ENCODE measurements at places on chromosomes 1 and 21.

DNA sequence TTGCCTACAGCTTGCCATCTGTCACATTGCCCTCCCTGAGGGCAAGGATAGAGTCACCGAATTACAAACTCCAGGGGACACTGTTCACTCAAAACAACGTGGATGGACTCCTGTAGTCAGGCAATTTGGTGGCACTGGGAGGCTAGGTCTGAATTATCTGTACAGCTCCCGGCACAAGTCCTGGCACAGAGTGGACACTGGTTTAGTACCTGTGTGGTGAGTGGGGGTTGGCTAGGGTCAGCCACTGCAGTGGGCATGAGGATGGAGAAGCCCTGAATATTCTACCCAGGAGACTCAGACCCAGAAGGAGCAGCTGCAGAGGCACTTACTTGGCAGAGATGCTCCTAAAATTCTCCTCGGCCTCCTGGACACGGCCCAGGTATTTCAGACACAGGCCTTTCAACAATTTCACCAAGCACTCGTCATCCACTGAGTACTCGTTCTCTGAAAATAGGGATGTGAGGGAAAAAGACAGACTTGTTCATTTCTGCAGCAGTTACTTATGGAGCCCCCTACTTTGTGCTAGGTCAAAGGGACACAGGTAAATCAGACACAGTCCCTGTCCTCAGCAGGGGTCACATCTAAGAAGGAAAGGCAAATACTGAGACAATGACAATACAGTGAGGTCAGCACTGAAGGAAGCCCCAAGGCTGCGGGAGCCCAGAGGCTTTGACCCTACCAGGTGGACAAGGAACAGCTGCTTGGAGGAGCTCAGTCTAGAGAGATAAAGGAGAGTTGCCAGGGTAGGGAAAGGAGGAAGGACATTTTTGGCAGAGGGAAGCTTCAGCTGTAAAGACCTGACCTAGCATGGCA is 40.5 kb downstream of the TTC39A start:
- DNase-seq: no peak

GRCh38 chr1:202685641-202686040 is 24.6 kb downstream of the SYT2 start:
- DNase-seq: no peak

DNA sequence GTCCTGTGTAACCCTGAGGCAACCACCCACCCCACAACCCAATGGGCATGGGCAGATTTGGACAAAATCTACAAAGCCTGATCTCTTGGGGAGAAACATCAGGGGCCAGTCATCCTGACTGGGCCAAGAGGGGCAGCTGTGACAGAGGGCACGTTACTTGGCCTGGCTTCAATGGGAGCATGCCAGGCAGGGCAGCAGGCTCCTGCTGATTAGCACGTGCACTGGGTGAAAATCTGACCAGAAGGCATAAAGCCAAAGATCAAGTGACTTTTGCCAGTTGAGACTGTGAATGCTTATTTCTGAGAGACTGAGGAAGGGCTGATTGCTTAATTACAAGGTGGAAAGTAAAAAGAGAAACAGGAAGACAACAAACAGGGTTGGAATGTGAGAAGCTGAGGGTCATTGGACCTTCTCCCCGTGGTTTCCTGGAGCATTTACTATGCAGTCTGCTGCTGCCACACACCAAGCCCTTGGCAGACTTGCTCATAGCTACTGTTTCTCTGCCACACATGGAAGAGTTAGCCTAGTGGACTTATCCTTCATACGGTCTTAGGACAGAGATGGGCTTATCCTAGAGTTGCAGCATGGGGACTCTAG is 39.8 kb upstream of the TNR start:
- no peak for DNase-seq

DNA sequence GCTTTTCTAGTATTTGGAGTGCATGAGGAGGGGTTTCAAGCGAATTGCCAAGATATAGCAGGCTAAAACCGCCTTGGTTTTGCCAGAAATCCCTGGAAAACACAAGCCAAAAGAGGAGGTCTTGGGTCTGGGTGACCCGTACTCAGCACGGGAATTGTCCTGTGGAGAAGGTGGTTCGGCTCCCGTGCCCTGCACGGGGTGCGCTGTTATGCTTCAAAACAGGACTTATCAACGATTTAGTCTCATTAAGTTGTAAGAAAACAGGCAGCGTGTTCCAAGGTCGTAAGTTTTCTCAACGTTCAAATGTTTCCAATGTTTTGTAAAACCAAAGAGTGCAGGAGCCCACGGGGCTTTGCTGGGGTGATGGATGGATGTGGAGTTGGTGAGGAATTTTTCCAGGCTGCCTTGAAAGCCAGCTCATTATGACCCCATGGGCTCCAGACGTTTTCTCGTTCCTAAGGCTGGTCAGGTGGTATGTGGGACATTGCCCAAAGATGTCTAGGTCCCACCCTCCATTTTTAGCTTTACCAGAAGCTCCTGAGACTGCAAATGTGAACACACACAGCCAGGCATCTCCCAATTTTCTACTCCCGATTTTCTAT is 75.4 kb upstream of the CLDN14 start:
- no peak for DNase-seq

GRCh38 chr1:118334506-118334905 is 149.5 kb upstream of the SPAG17 start:
- DNase-seq: no peak

DNA sequence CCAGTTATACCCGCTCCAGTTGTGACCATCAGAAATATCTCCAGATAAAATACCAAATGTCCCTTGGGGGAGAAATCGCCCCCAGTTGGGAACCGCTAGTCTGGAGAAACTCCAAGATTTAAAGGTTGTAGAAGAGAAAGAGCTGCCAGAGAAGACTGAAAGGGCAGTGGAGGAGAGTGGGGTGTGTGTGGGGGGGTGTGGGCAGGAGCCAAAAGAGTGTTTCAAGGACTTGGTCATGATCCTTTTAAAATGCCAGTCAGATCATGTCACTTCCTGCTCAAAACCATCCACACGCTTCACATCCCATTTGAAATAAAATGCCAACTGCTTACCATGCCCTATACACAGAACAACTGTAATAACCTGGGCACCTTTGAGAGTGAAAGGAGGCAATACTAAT is 3.4 kb upstream of the HEYL start:
- no peak for DNase-seq

GRCh38 chr1:46188295-46189030 is 9.8 kb downstream of the POMGNT1 start:
- DNase-seq: no peak

GRCh38 chr1:241323514-241324195 is 33.4 kb downstream of the RGS7 start:
- no peak for DNase-seq

DNA sequence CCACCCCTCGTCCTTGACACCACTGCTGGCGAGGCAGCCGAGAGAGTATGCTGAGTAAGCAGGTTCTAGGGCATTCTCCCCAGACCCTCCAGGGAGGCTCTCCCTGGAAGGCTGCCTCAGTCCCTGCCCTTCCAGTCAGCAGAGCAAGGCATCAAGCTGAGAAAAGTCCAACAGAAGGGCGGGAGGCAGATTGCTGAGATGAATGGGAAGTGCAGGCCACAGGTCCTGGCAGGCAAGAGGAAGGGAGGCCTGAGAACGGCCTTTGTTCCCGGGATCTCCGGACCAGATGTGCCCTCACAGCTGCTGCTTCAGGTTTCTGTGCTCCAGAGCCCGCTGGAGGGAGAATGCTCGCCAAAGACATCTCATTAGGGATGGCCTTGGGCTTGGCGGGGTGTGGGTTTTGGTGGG is 270.0 kb upstream of the VAMP3 start:
- DNase-seq: no peak

- no peak for DNase-seq
Observed at GRCh38 chr1:65148548-65149350, 746 bp downstream of the AK4 start.
